ENCODE measurements at places on chromosomes 1 and 21.

- no peak for DNase-seq
Observed at GRCh38 chr21:44506279-44507255, 33.4 kb downstream of the KRTAP10-1 start.

DNA sequence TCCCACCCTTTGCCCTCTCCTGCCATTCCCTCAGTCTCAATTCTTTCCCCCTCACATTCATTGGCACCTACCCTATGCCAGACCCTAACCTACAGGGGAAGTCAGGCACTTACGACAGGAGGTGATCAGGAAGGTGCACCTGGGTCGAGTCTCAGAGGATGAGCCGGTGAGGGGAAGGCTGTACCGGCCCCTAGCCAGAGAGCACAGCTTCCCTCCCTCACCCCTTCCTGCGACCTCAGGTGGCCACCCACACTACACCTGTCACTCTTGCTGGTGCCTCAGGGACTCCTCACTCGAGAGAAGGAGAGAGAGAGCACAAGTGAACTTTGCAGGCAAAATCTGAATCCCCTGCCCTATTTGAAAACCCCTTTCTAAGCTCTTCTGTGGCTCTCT, 1.7 kb upstream of the MYOM3 start:
- DNase-seq = no peak

GRCh38 chr1:46665983-46666382, 2.2 kb downstream of the ATPAF1 start:
- DNase-seq = no peak

- DNase-seq = peak; percentile 79
Observed at GRCh38 chr1:64343105-64343822, 126.7 kb upstream of the CACHD1 start.

DNA sequence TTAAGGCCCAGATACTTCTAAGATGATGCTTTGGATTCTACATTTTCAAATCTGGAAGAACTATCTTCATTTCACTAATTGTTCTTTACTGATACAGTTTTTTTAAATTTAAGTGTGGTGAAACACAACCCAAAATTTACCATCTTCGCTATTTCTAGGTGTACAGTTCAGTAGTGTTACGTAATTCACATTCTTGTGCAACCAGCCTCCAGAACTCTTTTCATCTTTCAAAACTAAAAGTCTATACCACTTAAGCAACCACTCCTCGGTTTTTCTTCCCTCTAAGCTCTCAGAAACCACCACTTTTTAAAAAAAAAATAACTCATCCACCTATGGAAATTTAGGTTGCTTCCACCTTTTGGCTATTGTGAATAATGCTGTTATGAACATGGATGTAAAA, 220.7 kb downstream of the PDE4B start:
- no peak for DNase-seq

- DNase-seq = no peak
Observed at GRCh38 chr1:27868556-27868931, 3.8 kb upstream of the THEMIS2 start.

DNA sequence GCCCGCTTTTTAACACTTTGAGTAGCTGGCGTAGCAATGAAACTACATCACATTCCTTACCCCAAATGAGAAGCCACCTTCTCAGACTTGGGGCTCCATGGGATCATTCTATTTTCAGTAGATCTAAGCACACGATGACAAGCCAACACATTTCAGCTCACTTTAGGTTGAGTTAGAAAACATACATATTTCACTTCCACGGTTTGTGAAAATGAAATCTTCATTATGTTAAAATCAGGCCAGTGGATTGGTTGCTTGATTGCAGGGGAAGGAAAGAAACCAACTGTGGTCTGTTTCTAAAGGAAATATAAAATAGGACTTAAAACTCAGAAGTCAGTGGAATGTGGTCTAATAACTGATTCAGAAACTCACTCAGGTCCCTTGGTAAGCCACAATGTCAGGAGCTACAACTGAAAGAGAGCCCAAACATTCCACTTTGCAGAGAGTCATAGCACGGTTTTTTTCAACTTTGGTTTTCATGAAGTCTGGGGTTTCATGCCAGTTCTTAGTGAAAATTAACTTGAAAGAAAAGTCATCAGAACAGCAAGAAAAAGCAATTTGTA, 82.3 kb upstream of the TIAM1 start:
- no peak for DNase-seq

DNA sequence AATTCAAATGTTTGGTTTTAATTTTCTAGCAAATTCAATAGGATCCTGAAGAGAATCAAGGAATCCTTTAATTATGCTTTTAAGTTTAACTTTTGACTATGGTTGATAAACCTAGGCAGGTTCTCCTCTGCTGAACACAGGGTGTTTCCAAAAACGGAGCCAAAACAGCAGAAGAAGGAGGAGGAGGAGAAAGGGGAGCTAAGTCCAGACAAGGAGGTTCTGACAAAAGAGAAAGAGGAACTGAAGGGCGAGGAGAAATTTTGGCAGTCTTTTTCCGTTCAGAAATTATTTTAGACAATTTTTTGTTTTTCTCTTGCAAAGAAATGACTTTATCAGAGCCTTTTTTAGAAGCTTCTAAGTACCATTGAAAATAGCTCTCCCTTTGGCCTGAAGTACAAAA, 33.2 kb upstream of the FNBP1L start:
- DNase-seq = no peak

DNA sequence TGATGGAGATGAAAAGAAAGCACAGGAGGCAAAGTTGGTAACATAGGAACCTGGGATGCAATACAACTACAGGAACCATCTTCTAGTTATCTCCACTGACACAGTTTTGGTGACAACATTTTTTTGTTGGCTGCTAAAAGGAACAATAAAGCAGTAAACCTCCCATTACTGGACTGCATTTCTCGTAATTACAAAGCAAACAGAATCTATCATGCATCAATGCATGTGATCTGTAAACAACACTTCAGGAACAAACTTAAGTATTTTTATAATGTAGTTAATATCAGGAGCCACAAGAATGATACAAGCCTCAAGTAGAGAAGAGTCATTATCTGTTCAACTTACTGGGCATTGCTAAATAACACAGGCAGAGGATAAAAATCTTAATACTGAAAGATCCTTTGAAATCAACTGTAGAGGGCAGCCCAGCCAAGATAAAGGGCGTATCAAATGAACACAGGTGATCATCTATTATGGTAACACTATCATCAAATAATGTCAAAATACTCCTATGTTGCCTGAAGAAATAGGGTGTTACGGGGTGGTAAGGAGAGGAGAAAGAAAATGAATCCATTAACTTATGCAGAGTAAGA, 193.3 kb downstream of the EIF4G3 start:
- no peak for DNase-seq

DNA sequence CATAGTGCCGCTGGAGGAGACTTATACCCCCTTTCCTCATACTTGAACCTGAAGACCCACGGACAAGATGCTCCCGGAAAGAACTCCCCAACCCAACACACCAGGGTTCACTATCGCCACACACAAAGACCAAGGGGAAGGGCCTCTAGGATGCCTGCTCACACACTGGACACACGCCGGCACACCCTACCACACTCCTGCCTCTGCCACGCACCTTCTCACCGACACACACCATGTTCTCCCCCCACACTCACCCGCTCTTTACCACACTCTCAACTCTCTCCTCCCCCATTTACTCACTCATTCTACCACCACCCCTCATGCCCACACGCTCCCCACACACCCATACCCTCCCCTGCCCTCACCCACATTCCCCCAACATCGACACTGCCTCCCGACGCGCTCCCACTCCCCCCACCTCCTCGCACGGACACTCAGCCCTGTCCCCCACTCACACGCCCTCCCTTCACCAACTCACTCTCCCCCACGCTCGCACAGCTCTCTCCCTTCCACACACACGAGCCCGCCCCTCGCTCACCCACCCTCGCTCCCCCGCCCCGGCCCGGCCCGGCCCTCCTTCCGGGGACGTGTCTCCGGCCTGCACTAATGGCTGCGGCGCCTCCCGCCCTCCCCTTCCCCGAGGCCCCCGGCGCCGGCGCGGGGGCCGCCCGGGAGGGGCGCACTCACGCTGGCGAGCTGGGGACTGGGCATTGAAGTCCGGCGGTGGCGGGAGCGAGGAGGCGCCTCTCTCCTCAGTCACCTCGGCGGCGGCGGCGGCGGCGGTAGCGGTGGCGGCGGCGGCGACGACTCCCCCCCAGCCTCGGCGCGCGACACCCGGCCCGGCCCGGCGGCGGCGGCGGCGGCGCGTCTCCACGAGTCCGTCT, 626 bp downstream of the PTP4A2 start:
- DNase-seq = no peak

GRCh38 chr1:38991638-38992411, 749 bp downstream of the AKIRIN1 start:
- DNase-seq = peak; percentile 90

GRCh38 chr21:44966135-44967081, 26.6 kb downstream of the SLX9 start:
- no peak for DNase-seq

DNA sequence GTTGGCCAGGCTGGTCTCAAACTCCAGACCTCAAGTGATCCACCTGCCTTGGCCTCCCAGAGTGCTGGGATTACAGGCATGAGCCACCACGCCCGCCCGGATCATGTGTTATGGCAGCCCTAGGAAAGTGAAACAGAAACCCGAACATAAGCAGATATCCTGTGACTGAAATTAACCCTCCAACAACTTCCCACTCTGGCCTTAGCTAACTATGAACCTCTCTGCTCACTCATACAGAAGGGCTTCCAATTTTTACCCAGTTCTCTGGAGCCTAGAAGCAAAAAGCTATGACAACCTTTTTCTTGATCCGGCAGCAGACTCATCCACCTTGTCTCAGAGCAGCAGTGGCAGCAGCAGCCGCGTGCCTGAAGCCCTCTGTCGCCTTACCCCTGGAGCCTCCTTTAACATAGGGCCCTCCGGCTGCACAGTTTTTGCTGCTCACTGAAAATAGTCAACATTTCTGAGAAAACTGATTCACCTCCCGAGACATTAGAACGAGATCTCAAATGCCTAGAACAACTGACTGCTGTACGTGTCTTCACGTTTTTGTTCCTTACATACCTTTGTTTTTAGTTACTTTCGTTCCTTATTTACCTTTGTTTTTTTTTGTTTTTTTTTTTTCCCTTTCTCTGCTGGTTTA, 9.3 kb downstream of the CBR1 start:
- DNase-seq = no peak

- no peak for DNase-seq
Observed at GRCh38 chr1:57252597-57253294, 171.1 kb downstream of the DAB1 start.

GRCh38 chr1:67193704-67194103, 27.4 kb downstream of the IL23R start:
- DNase-seq = no peak

- no peak for DNase-seq
Observed at GRCh38 chr1:21946836-21947587, 9.9 kb upstream of the HSPG2 start.

- DNase-seq = no peak
Observed at GRCh38 chr1:43066578-43066977, 105.5 kb downstream of the EBNA1BP2 start.

- DNase-seq = no peak
Observed at GRCh38 chr1:105655032-105655431, 1401.4 kb upstream of the PRMT6 start.
